Thyroid gland (tissue), 4 donors: ENCODE measurements at places on chromosomes 6 and 20. TPM values are rescaled to one million over a fixed set of nuclear protein-coding genes. Genes with fewer than 3 reads are reported as not detected.
A peak's percentile ranks its signal among the peaks of the same experiment; 100 is the strongest.

Gene AFG1L
- 7.6 TPM for total RNA-seq

Gene OVOL2
- 13.8 TPM for total RNA-seq

- peak; percentile 95 for DNase-seq
These were observed 4.2 kb upstream of the NTSR1 start for GRCh38 chr20:62704341-62704948.

GRCh38 chr6:20708367-20709124, 174.3 kb downstream of the CDKAL1 start:
- no peak for DNase-seq

- DNase-seq, result no peak
These were observed 73.9 kb upstream of the BACH2 start for GRCh38 chr6:90370493-90370959.

- DNase-seq, result no peak
These were observed 73.6 kb downstream of the ERMARD start for GRCh38 chr6:169824848-169825557.

DNA sequence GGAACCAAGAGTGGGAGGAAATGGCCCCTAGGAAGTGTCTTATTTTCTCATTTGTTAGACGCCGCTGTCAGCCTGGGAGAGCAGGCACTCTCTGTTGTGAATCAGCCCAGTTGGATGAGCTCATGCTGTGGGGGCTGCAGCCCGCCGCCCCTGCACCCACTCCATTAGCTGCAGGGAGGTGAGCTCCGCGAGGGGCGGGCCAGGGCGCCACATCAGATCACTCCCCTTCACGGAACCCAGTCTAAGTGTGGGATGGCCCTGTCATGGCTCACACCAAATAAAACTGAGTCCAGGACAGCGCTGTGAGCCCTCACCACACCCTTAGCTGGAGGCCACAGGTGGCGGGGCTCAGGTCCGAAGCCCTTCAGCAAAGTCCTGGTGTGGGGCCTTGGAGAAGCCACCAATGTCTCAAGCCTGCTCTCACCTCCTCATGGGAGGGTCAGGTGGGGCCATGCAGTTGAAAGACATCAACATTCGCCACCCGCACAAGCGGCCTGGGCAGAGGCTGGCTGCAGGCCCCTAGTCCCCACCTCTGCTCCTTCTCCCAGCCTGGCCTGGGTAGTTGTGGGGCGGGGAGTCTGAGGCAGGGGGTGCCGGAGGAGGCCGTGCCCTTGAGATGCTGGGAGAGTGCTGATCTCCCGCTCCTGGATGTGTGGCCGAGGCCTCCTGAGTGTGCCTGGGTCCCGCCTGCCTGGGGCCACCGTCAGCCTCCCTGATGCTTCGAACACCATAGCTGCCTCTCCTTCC, 66.2 kb upstream of the SLCO4A1 start:
- no peak for DNase-seq
